Foreskin keratinocyte (primary cell): ENCODE measurements at places on chromosomes 7 and 10.

DNA sequence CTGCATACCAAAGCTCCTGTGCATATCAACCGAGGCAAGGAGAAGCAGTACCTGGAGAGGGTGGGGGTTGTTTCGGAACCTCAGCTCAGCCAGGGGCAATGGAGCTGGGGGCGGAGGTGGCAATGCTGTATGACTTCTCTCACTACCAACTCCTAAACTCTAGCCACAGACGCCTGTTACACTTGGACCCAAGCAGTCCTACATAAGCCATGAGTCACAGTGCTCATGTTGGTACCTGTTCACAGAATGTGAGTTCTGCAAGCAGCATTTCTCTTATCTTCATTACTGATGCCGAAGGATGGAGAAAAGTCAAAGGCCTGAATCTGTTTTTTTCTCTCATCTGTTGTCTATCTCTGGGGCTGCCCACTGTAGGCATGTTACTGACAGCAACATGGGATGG lies 3.2 kb upstream of the RAB18 start:
- DNase-seq, result peak; percentile 90

DNA sequence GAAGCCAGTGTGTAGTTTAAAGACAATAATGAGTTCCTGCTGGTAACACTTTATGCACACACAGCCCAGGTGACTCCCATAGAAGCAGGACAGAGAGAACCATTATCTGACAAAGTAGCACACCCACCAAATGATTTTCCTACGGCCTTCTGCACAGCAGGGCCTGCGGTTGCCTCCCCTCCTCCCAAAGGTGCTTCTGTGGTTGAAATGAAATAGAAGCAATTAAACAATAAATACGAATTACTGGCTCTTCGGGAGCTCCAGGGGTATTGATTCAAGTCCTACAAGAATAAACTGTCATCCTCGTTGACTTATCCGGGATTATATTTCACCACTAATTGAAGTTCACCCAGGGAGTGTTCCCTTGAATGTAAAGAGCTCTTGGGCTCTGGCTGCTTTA lies 172.1 kb downstream of the ACTR3B start:
- no peak for DNase-seq

DNA sequence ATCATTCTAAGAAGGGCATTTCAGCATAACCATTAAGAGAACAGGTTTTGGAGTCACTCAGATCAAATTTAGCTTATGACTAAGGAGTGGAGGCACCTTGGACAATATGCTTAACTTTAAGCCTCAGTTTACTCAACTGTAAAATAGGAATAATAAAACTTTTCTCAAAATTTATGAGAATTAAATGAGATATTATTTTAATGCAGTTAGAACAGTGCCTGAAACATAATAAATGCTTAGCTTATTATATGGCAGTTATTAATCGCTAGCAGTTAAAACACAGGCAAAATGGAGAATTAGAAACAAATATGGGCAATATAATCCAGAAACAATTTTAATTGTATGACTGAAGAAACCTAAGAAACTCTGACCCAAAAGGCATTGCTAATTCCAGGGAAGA lies 2.9 kb upstream of the AUTS2 start:
- no peak for DNase-seq

DNA sequence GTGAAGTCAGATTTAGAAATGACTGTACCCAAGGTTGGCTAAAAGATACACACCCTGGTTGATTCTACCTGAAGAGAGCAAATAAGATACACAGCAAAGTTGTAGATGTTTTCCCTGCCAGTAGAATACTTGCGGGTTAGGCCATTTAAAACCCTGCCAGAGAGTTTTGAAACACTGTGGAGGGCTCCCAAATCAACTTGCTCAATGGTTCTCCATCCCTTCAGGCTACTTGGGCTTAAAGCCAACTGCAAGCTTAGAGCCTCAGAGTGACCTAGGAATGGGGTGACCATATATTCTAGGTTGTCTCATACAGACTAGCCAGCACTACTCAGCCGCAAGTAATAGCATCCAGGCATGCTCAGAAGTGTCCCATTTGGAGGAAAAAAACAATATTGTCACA lies 10.0 kb downstream of the CAV1 start:
- DNase-seq, result no peak

DNA sequence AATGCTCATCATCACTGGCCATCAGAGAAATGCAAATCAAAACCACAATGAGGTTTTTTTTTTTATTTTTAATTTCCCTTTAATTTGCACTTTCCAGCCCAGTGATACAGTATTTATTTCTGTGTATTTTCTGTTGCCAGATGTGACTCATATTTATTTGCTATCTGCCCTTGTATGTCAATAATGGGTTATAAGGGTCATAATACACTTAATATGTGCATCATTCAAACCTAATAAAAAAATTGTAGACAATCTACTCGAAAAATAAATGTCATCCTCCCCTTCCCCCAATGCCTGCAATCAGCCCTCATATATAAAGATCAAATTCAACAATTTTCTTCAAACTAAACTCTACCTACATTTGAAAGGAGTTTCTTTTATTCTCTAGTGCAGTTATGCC lies 154.5 kb downstream of the CSTF2T start:
- no peak for DNase-seq

DNA sequence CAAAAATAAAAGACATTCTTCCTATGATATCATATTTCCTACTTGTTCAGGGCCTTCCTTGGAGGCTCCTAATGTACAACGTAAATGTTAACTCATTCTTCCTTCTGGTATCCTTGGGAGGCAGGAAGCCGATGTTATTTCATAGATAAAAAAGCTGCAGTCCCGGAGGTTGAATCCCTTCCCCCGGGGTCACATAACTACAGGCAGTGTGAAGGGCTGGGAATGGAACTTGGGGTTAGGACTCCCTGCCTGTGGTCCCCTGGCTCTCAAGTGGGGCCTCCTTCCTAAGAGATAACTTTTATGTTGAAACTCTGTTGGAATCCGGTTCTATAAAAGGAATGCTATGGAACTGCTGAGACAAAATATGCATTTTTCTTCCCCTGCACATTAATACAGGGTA lies 14.9 kb upstream of the CCDC3 start:
- no peak for DNase-seq

DNA sequence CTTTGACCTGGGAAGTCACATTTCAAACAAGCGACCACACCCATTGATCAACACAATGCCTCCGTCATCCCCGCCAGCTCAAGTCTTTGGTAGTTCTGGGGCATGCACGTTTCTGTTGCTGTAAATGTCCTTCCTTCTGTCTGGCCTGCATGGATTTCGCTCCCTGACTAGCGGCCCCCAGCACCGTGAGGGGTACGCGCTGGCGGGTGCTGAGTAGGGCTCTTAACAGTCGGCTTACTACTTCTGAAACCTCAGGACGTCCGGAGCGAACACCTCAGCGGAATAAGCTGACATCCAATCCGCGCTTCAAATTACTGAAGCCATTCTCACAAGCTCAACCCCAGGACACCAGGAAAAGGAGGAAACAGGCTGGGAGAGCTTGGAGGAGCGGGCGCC lies 505 bp downstream of the NUDCD3 start:
- no peak for DNase-seq

- peak; percentile 30 for DNase-seq
Observed at GRCh38 chr7:135976312-135977006, 700 bp downstream of the MTPN start.

DNA sequence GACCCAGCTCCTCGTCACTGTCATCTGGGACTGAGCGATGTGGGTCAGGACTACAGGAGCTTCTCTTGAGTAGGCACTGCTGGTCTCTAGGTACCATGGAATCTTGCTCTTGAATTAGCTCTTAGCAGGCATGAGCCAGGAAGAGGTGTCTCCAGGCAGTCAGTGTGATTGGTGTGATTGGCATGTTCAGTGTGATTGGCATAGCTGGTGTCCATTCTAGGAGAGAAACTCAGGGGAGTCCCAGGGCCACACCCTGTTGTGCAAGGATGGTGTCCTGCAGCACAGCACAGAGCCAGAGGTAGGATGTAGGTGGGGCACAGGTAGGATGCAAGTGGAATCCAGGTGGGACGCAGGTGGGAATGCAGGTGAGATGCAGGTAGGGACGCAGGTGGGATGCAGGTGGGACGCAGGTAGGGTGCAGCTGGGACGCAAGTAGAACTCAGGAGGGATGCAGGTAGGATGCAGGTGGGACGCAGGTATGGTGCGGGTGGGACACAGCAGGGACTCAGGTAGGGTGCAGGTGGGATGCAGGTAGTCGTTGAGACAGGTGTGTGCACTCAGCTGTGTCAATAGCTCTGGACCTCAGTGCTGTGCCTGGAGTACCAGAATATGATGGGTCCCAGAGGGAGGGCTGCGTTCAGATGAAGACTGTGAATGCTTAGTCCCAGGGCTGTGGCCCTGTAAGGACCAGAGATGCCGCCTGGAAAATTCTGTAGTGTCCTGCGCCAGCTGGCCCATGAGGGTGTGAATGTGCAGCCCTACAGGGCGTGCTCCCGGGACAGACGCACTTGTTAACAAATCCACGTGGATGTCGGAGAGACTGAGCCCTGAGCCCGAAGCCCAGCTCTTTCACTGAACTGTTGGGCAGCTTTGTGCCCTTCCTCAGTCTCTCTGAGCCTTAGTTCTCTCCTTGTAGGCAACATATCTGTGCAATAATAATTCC lies 248.2 kb upstream of the PITRM1 start:
- DNase-seq, result no peak

DNA sequence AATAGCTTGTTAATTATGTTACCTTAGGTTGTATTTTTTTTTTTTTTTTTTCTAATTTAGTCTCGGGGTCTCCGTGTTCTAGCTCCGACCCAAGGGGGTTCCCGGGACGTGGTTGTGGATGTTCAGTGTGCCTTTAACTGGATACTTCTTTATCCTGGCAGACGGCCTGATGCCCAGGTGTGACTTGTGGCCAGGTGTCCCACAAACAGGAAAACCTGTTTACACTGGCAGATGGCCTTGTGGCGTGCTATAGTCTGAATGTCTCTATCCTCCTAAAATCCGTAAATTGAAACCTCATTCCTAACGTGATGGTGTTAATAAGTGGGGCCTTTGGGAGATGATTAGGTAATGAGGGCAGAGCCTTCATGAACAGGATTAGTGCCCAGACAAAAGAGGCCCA lies 546.4 kb upstream of the C7orf33 start:
- no peak for DNase-seq

DNA sequence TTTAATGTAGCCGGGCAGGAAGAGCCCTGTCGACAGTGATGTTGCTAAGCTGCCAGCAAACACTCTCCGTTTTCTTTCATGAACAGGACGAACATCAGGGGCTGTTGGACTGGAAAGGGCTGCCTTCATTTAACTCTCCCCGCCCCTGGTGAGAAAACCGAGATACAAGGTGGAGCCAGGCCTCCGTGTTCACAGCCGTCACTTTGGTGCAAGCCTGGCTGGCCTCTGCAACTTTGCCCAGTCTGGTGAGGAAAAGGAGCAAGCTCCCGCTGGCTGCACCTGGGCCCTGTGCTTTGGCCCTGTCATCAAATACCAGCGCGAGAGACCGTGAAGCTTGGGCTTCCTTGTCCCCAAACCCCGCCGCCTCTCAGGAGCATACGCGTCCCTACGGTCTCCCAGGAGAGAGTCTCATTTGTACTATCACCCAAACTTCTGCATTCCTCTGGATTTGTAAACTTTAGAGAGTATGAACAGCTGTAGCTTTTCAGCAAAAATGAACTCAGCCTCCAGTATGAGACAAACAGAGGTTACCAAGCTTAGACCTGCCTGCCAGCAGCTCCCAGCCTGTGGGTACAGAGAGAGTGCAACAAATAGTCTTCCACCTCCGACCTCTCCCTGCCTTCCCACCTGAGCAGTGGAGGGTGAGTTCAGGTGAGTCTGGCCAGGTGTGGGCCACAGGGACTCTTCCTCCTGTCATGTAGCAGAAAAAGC lies 445.3 kb upstream of the MGMT start:
- DNase-seq, result no peak
